ENCODE measurements at places on chromosomes 16 and 17.

- no peak for DNase-seq
Measured at GRCh38 chr16:12503191-12503590, 300.5 kb downstream of the CPPED1 start.

- no peak for DNase-seq
Measured at GRCh38 chr16:58493756-58494431, 6.0 kb upstream of the NDRG4 start.

DNA sequence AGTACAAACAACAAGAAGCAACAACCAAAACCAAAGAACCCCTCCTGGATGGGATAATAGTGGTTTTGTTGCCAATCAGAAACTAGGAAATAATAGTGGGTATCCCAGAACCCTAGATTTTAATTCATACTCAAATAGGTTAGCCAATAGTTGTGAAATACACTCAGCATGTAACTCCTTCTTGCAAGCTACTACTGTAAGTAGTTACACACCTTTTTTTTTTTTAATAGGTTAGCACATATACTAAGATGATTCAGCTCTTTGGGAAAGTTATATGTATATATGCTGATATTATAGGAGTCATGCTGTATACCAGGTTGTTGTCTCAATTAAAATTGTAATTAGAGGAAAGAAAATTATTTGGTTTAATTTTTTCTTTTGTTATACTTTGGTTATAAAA lies 92.5 kb upstream of the HAS3 start:
- no peak for DNase-seq

- no peak for DNase-seq
Measured at GRCh38 chr17:29576214-29577000, 7.9 kb downstream of the TP53I13 start.

DNA sequence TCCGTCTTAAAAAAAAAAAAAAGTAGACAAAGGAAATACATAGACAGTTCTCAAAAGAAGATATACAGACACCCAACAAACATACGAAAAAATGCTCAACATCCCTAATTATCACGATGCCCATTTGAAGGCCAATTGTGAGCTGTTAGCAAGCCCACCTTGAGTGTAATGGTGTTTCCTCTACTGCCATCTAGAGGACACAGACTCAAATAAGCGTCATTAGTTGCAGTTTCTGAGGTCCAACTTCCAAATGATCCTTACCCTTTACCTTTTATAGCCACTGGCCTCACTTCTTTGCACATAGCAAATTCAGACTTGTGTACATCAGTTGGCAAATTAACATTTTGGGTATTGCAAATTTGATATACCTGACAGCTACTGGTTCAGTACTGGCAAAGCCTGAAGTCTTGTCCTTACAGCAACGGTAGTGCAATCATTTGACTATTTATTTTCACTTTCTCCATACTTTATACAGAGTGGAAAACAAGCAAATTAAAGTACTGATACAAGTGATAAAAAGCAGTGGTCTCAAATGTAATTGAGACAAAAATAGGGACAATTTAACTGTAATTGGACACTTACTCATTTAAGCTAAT lies 536.3 kb upstream of the EEF2KMT start:
- no peak for DNase-seq

- DNase-seq: no peak
Measured at GRCh38 chr16:57559072-57559790, 16.8 kb downstream of the ADGRG5 start.

DNA sequence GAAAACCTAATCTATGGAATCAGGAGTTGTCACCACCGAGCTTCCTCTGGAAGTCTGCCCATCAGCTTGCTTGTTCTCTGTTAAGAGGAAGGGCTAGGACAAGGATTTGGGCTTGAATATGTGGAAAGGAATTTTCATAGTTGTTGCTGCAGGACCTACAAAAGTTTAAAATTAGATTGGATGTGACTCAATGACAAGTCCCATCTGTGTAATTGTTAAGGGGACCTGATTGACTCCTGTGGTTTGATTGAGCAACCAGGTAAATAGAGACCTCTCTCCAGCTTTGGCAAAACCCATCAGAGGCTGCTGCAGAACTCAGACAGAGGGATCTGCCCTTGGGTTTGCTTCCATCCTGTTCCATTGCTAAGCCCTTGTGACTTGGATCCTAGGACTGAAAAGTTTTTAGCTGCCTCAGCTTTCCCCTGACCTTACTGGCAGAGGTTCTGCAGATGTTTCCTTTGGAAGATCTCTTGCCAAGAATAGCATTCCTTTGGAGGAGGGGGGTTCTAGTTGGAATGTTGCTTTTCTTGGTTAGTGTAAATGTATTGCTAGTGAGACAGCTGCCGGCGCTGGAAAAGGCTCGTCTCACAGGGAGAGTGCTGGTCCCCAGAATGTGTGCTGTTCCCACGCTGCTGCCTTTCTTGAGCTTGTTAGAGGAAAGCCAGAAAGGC lies 50.0 kb downstream of the SF3B3 start:
- DNase-seq: no peak

DNA sequence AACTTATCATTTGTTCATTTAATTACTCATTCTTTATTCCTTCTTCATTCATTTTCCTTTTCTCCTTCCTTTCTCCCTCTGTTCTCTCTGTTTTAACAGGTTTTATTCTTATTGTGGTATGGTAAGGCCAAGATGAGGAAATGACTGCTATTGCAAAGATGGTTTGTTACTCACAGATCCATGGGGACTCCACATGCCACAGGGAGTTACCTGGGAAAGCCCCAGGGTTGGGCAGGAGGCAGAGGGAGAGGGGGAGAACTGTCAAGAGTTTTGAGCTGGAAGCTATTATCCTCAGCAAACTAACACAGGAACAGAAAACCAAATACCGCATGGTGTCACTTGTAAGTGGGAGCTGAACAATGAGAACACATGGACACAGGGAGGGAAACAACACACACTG lies 453.3 kb downstream of the WWOX start:
- no peak for DNase-seq

- no peak for DNase-seq
Measured at GRCh38 chr17:38357486-38358123, 6.0 kb downstream of the SOCS7 start.

DNA sequence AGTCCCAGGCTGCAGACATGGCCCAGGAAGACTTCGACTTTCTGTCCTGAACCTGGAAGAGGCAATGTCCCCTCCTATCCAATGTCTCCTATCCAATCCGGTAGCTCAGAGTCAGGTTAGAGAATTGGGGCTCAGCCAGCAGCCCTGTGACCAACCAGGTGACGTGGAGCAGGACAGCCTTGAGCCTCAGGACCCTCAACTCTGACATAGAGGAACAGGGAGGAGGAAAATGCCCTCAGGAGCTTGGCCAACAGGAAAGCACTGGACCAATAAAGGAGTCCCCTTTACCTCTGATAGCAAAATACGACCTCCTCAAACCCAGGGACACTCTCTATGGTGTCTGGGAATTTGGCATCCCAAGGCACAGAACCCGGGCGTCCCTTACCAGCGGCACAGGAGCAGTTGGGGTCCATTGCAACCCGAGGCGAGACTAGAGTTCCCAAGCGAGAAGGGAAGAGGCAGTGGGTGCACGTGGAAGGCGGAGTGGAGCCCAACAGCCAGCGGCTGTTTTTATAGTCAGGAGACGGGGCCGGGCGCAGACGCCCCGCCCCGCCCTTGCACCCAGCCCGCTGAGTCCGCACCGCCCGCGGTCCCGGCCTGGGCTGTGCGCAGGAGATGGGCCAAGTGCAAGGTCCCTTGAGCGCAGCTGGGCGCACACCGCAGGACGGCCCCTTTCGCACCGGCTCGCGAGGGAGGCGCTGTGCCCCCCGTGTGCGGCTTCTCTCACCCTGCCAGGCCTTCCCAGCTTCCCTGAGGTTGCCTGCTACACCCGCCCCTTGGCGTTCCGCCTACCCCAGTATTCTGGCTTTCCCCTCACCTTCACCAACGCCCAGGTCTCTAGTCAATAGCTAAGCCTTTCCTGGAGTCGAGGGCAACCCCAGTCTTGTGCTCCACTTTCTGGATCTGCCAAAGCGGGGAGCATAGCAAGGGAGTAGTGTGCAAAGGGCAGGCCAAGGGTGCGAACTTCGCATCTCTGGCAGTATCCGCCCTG lies at the start of gene MT1G:
Gene MT1G, minus strand, starts transcription at position 485 of the 991 bp plus-strand sequence. Its CDS starts 72 bp downstream, at position 413.
- no peak for DNase-seq

DNA sequence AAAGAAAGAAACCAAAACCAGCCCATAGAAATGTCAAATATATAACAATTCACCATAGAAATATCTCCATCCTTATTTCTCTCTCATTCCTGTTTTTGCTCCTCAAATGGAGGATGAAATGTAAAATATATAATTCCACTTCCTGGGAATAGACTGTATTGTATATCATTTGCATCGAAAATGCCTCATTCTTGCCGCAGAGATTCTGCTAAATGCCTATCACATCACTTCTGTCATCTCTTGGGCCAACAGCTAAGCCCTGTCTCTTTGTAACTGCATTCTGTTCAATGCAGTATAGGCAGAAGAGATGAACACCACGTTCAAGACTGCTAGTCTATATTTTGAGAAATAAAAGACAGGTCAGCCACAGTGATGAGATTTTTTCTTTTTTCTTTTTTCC lies 956.3 kb upstream of the SOX9 start:
- no peak for DNase-seq

- DNase-seq: no peak
Measured at GRCh38 chr17:58336456-58337209, 8.0 kb upstream of the TSPOAP1 start.

- DNase-seq: no peak
Measured at GRCh38 chr17:16551878-16552636, 16.9 kb downstream of the ZNF287 start.

GRCh38 chr17:76369804-76370203 lies 14.6 kb upstream of the SPHK1 start:
- no peak for DNase-seq

GRCh38 chr16:67528870-67529581 lies 397 bp downstream of the RIPOR1 start:
- no peak for DNase-seq

GRCh38 chr16:84446596-84447392 lies 57.7 kb downstream of the MEAK7 start:
- no peak for DNase-seq

DNA sequence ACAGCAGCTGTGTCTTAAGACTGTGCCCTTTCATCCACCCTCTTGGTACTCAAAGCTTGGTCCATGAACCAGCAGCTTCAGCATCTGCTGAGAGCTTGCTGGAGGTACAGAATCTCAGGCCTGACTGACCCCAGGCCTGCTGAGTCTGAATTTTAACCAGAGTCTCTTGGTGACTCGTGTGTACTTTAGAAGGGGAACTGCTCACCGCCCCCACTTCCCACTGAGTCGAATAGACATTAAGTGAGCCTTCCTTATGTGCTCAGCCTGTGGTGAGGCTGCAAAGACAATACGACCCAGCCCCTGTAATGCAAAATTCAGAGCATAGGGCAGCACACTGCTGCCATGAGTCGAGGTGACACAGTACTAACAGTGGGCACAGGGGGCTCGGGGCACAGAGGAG lies 662.8 kb downstream of the WWOX start:
- no peak for DNase-seq

DNA sequence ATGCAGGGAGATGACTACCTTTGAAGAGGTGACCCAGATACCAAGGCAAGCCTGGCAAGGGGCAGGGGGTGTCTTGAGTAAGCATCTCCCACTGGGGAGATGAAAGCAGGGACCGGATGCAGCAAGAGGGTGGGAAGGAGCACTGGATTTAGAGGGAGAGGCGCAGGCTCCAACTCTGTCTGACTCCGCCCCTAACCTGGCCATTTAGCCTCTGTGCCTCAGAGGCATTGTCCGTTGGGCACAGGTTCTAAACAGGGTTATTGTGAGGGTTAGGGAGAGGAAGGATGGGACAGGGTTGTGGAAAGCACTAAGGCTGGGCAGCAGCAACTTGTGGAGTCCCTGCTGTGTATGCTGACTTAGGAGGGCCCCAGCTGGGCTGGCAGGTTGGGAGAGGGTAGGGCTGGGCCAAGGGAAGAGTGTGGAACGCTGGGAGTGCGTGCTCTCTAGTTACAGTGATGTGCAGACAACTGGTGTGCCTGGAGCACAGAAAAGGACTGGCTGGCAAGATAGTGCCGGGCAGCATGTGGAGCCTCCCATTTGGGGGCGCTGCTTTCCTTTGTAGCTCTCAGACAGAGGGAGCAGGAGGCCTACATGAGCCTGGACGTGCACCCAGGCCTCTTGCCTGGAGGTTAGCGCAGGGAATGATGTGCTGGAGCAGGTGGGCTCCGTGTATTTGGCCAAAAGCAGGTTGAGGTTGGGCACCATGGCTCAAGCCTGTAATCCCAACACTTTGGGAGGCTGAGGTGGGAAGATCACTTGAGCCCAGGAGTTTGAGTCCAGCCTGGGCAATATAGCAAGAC lies 26.2 kb downstream of the TBX2 start:
- DNase-seq: no peak

DNA sequence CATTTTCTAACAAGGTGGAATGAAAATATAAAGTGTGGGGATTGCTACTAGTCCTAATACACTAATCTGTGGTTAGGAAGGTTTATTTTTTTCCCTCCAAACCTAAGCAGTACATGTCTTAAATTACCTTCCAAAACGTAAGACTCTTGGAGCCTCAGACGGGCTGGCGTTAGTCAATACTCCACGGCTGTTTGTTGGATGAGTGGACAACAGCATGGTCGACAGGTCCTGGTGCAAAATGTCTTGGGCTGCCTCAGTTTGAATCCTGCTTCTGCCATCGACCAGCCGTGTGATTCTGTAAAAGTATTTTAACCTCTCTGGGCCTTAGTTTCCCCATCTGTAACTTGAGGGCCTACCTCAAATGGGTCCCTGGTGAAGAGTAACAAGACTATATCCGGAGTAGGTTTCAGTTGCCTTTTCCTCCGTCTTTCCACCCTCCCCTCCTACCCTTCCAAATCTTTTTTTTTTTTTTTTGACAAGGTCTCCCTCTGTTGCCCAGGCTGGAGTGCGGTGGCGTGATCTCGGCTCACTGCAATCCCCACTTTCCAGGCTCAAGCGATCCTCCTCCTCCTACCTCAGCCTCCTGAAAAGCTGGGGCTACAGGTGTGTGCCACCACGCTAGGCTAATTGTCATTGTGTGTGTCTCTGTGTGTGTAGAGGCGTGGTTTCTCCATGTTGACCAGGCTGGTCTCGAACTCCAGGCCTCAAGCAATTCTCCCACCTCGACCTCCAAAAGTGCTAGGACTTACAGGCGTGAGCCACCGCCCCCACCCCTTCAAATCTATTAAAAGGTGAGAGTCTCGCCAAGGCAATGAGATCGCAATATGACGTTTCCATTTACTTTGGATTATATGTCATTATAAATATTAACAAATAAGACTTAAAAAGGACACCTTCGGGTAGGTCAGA lies 5.8 kb downstream of the SCGB1C2 start:
- DNase-seq: no peak

- DNase-seq: no peak
Measured at GRCh38 chr16:86621966-86622365, 43.6 kb downstream of the FOXL1 start.

All from vagina (tissue), 2 donors.